Panc1 (cell line): ENCODE measurements at places on chromosomes 2 and 18. TPM values are rescaled to one million over a fixed set of nuclear protein-coding genes. Genes with fewer than 3 reads are reported as not detected.

Gene CELF4
- not detected for total RNA-seq

Gene CFAP221
- not detected for total RNA-seq

DNA sequence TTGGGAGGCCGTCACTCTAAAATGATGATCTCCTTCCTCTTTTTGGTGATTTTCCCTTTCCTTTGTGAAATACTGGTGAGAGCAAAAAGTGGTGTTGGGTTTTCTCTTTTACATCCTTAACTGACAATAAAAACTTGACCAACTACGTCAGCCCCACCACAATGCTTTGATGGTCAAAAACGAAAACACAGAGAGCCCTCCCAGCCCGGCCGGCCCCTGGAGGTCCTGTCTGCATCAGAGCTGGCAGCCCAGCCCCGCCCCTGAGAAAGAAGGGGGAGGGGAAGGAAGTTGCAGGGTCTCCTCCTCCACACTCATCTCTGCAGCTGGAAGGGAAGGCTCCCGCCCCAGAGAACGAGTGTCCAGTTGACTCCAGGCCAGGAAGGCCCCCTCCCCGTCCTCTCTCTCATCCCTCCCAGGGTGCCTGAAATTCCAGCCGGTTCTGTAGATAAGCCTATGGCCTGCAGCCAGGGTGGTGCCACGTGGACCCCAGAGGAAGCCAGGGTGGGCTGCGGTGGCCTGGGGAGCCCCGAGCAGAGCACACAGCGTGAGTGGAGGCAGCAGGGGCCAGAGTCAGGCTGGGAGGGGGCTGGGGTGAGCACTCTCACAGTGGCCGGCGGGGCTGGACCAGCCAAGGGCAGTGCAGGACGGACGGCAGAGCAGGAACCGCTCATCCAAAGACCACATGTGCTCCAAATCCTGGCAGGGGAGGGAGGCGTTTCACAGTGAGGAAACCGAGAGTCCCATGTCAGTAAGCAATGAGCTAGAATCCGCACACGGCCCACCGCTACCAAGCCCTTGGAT lies 19.8 kb downstream of the BIN1 start:
- DNase-seq, result no peak

DNA sequence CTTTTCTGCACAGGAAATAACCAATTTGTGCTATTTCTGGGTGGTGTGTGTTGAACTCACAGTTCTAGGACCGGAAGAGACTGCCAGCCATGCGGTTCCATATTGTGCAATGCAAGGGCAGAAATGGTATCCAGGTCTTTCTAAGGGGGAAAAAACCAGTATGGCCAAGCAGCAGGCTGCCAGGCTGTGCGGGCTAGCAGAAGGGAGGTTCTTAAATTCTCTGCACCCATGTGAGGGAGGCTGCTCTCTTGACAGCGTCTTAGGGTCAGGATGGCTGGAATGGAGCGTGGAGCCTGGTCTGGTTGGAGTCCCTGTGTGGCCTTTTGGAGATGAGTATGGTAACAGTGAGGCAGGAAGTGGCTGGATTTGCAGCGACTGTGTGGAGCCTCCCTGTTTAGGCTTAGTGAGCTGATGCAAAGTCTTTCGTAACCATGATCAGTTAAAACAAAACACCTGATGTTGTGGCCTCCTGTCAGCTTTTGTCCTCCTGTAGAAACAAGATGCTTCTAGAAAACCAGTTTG lies 52.6 kb downstream of the NCK2 start:
- DNase-seq, result no peak

DNA sequence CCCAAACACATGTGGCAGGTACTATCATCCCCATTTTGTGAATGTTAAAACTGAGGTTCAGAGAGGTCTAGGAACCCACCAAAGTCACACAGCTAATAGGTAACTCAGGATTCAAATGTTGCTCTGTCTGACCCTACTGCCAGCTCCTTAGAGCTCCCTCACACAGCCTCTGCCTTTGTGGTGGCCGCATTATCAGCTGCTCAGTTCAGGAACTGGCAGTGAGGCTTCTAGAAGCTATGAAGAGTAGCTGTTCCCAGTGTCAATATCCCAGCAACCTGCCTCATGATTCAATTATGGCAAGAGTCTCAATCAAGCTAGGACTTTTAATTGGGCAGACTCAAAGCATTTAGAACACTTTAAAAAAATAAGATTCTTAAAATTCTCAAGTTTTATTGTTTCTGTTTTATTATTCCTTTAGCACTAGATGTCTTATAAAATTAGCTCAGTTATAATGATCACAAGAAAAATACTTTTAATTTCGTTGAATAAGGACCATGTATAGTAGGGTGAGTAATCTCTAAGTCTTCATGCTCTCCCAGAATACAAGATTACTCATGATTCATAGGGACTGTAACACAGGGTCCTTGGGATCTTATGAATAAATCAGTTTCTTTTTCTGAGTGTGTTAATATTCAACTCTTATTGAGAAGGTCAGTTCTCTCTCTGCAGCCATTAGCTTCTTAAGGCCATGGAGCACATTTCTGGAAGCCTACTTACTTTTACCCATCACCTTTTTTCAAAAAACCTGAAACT lies 342.7 kb downstream of the RND3 start:
- no peak for DNase-seq

GRCh38 chr2:71685941-71686611 lies 232.7 kb downstream of the DYSF start:
- DNase-seq, result no peak

DNA sequence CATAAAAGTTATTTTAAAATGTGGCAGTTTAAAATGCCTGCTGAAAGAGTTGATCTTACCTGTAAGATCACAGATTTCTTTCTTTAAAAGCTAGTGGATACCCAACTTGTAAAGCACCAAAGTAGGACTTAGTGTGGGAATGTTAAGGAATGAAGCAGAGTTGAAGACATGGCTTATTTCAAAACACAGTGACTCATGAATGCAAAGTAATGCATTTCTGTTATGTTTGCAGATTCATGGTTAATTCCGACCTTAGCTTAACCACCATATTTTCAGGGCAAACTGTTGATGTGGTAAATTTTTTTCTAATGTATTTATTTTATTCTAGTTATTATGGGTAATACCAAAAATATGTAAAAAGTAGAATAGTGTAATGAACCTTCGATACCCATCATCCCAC lies 206.8 kb upstream of the FOSL2 start:
- no peak for DNase-seq

DNA sequence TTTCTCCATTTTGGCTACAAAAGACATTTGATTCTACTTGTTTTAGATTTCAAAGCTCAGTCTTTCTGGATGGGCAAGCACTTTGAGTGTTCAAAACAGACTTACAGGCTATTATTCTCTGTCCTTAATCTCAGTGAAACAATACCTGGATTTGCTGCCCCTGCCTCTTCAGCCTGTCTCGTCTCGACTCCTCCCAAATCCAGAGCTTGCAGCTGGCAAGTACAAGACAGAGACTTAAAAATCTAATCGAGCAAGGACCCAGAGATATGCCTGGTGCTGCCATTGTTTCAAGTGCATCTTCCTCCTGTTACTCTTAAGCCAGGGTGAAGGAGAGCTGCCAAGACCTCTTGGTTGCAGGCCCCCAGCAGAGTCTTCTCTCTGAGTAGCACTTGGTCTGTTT lies 59.2 kb downstream of the LRRC30 start:
- no peak for DNase-seq

DNA sequence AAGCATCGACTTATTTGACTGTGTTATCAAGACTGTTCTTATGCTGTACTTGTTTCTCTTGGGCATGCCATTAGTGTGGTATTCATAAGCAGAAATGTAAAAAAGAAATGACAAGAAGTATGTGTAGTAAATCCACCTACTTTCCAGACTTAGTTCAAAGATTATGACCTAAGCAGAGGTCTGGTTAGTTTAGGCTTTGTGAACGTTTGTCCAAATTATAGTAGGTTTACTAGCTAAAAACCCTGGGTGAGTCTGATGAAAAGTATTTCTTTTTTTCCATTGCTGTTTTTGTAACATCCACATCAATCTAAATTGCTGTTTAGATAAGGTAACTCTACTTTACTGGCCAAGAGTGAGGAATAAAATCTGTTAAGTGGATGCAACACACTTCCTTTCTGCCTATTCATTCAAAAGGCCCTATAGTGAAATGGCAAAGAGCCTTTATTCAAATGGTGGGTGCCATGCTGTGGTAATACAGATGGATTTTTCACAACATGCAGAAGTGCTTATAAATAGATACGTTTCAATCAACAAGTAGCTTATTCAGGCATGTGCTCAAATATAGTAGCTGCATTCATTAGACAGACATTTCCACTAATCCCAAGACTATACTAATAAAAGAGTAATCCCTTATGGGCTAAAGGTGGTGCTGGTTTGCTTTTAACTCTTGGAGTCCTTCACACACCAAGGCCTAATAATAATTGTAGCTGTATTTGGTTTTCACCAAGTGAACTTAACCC lies 122.5 kb upstream of the LTBP1 start:
- DNase-seq, result no peak
